ENCODE measurements at places on chromosomes 16 and 17. TPM values are rescaled to one million over a fixed set of nuclear protein-coding genes. Genes with fewer than 3 reads are reported as not detected.
A peak's percentile ranks its signal among the peaks of the same experiment; 100 is the strongest.

The AANAT gene
- not detected for total RNA-seq

DNA sequence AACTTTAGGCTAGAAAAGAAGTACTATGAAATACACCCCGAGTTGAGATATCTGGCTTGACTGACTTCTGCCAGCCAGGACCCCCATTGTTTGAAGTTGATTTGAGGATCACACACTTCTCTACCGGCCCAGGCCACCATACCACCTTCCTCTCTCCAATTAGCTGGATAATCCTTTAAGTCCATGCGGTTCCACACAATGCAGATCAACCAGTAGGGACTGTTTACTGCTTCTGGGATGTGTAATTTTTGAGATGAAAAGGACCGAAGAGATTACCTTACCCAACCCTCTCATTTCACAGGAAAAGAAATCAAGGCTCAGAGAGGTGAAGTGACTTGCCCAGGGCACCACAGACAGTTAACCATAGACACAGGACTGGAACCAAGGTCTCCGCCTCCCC lies 20.5 kb downstream of the ERN1 start:
- DNase-seq: no peak

DNA sequence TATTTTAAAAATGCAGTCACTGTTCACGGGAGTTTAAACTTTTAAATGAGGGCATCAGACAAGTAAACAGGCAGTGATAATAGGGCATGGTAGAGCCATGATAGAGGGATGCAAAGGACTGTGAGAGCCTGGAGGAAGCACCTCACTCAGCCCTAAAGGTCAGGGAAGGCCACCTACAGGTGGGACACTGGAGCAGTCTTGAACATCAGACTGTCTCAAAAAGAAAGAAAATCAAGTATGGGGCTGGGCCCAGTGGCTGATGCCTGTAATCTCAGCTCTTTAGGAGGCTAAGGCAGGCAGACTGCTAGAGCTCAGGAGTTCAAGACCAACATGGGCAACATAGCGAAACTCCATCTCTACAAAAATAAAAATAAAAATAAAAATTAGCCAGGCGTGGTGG lies 31.0 kb upstream of the DHRS7B start:
- no peak for DNase-seq

The PGAP6 gene
- total RNA-seq: 53.4 TPM

GRCh38 chr16:70688246-70688742 lies 2.4 kb upstream of the MTSS2 start:
- peak; percentile 95 for DNase-seq

All from myocyte (in vitro differentiated cells).